ENCODE measurements at places on chromosomes 16 and 17.

GRCh38 chr17:3740611-3741073, 16.9 kb downstream of the HASPIN start:
- DNase-seq, result no peak

- DNase-seq, result no peak
Observed at GRCh38 chr17:58377661-58378060, 25.7 kb upstream of the SUPT4H1 start.

DNA sequence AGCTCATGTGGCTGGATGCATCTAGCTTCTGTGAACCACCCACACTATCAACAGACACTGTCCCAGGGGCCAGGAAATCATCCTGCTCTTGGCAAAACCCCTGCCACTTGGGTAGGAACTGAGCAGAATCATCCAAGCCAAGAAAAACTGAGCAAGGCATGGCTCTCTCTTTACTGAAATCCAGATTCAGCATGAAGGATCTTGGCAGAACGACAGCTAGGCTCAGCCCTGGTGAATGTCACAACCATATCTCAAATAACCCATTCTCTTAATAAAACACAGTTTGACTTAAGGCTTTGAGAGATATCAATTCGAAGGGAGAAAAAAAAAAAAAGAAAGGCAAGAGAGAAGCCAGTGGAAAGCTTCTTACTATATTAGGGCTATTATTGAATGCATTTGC, 72.2 kb downstream of the MAF start:
- no peak for DNase-seq

DNA sequence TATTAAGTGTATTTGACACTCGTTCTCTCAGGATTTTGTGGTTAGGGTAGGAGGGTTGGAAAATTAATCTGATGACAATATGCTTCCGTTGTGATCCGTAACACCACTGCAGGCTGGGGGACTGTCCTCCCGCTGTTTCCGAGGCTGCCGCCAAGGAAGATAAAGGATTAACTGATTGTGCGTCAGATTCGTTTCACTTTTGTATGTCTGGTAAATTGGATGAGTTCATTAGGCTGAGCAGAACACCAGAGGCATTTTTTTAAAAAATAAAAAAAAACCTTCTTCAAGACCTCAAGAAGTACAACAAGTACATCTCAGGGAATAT, 486.7 kb upstream of the SALL1 start:
- no peak for DNase-seq

GRCh38 chr17:81272616-81273015, 22.5 kb downstream of the SLC38A10 start:
- DNase-seq, result no peak
